ENCODE measurements at places on chromosomes 12 and 14.

- no peak for DNase-seq
These were observed 1.8 kb downstream of the GDF3 start for GRCh38 chr12:7693793-7694192.

DNA sequence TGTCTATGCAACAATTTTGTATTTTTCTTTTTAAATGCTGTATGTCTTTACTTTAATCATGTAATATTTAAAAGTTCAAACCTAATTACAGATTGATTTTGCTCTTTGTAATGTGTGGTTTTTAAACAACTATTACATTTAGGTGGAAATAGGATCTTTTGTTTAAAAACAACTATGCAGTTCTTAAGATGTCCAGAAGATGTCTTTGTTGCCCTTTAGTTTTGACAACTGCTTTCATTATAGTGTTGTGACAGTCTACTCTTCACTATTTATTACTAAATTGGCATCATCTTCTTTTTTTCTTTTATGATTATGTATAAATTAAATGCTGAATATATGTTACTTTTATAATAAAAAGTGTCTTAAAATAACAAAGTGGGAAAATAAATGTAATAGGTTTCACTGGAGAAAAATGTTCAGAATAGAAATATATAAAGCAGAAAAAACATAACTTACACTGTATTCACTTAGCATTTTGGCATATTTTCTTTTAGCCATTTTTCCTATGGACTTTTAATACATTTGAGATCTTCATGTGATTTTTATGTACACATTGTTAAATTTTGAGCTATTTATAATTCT, 27.1 kb upstream of the PCNX4 start:
- DNase-seq: no peak

- DNase-seq: no peak
These were observed 661.2 kb downstream of the SLC16A7 start for GRCh38 chr12:60257063-60257462.

GRCh38 chr12:25372002-25372401, 121.3 kb upstream of the KRAS start:
- DNase-seq: no peak

DNA sequence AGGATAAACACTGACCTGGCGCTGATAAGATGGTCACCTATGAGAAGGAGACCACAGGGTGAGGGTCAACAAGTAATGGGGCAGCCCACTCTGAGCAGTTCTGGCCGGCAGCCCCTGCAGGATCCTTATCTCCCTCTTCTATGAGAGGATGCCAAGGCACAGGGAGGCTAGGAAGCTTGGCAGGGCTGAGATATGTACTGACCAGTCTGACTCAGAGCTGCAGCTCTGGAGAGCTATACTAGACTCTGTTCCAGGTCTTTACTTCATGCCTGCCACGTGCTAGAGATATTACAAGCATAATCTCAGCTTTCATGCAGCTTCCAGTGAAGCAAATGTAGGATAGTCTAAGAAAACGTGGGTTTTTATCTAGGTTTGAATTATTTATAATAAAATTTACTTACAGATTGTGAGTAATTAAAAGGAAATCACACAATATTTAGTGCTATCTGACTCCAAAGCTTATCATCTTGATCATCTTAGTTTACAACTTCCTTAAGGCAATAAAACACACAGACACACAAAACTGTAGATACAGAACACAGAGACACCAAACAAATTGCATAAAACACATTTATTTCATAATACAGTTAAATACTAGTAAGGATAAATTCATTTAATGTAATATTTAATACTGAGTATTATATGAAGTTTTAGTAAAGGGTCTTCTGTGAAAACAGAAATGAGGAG, 32.3 kb downstream of the GIT2 start:
- DNase-seq: no peak

GRCh38 chr14:67416085-67416484, 4.1 kb upstream of the PLEK2 start:
- DNase-seq: no peak

DNA sequence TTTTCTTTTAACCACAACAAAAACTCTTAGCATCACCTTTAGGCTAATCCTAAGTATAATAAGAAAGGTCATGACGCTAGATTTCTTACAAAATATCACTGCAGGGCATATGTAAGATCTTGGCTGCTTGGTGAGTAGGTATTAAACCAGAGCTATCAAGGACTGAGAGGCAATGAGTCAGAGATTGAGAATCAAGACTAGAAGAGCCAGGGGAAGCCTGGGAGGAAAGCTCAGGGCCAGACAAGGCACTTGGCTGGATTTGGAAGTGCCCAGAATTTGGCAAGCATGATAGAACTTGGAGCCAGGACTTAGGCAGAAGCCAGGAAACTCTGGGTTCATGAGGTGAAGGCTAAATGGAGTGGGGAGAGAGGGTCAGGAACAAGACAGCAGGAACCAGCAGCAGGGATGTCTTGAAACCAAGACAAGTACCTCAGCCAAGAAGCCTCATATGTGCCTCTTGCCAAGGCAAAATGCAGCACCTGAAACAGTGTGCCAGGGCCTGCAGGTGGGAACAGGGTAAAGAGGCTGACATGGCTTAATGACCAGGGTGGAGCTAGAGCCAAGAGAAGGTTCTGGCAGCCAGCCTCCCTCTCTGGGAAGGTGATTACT, 49.9 kb downstream of the PTHLH start:
- no peak for DNase-seq

DNA sequence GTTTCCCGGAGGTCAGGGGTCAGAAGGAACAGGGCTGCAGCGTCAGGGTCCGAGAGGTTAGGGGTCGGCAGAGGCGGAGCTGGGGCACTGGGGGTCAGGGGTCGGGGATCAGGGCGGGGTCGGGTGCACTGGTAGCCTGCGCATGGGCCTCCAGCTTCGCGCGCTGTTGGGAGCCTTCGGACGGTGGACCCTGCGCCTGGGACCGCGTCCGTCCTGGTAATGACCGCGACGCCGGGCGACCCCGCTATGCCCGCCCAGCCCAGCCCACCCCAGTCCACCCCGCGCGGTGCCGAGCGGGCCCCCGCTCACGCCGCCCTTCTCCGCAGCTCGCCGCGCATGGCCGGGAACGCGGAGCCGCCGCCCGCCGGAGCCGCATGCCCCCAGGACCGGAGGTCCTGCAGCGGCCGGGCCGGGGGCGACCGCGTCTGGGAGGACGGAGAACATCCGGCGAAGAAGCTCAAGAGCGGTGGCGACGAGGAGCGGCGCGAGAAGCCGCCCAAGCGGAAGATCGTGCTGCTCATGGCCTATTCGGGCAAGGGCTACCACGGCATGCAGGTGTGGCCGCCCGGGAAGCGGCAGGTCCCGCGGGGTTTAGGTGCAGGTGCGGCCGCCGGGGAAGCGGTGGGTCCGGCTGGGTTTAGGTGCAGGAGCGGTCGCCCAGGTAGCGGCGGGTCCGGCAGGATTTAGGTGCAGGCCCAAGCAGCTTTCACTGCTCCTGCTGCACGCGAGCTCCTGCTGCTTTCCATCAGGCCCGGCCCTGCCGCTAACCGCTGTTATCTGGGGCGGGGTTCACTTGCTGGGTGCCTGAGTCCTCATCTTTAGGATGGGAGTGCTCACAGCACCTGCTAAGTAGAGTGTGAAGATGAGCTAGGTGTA, 743 bp downstream of the PUS1 start:
- no peak for DNase-seq

DNA sequence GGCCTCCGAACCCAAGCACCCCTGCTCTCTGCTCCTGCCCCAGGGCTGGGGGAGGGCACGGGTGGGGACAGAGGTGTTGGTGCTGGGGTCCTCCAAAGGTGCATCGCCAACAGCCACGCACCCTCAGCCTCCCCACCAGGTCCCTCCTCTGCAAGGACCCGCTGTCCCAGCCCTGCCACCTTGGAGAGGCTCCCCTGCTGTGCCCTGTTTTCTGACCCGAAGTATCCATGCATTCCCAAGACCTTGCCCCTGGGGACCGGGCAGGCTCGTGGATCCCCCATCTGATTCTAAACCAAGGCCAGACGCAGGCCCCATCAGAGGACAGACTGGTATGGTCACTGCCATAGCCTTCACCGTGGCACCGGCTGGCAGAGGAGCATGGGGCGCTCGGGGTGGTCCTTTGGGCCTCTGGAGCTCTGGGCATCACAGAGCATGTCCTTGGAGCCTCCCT, 22.7 kb upstream of the BEGAIN start:
- no peak for DNase-seq

DNA sequence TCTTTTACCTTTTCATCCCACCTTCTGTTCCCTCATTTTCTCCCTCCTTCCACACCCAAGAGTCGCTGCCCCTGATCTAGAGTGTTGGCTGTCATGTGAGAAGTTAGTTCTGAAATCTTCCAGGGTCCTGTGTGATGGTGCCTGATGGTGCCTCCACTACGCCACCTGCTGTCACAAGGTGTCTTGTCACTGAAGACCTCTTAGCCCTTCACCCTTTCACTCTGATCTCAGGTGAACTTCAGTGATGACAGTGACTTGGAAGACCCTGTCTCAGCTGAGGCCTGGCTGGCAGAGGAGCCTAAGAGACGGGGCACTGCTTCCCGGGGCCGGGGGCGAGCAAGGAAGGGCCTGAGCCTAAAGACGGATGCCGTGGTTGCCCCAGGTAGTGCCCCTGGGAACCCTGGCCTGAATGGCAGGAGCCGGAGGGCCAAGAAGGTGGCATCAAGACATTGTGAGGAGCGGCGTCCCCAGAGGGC, 7.6 kb upstream of the PFDN5 start:
- DNase-seq: peak; percentile 72

GRCh38 chr14:95664546-95664945, 21.7 kb upstream of the TCL1B start:
- no peak for DNase-seq

- no peak for DNase-seq
These were observed 78.3 kb downstream of the LGMN start for GRCh38 chr14:92670160-92670559.

GRCh38 chr14:33962016-33962415, 11.1 kb upstream of the EGLN3 start:
- no peak for DNase-seq

DNA sequence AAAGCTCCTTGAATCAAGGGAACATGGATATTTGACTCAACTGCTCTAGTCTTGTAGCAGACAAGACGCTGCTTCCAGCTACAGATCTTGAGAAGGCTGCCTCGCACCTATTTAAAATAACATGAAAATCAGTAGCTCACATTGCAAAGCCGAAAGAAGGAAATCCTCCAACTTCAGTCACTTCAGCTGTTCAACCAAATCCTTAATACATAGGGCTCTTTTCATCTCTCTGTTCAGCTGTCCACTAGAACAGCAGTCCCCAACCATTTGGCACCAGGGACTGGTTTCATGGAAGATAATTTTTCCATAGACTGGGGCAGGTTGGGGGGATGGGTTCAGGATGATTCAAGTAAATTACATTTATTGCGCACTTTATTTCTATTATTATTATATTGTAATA, 1116.0 kb upstream of the TMEM132C start:
- no peak for DNase-seq

- no peak for DNase-seq
These were observed 172.8 kb upstream of the KITLG start for GRCh38 chr12:88753066-88753465.

GRCh38 chr12:252636-253035, 10.0 kb downstream of the SLC6A13 start:
- DNase-seq: no peak

DNA sequence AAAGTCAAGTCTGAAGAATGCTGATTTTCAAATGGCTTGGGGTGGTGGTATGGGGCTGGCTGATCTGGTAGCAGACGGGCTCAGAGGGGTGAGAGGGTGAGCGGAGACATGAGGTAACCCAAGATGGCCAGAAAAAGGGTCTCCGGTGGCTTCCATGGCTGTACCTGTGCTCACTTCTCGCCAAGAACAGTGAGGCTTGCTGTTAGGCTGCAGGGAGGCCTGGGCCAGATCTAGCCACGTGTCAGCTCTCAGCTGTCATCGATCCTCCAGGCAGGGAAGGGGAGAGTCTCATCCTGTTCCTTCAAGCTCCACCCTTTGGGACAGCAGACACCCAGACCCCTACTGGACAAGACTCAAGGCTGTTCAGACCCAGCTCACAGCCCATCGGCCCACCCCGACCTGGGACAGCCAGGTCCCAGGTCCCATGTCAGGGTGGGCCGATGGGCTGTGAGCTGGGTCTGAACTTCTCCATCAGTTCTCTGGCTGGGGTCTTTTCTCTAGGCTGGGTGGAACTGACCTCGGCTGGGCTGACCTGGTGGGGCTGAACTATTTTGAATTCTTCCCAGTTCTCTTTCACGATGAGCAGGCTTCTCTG, 9.0 kb downstream of the LRTM2 start:
- DNase-seq: no peak

DNA sequence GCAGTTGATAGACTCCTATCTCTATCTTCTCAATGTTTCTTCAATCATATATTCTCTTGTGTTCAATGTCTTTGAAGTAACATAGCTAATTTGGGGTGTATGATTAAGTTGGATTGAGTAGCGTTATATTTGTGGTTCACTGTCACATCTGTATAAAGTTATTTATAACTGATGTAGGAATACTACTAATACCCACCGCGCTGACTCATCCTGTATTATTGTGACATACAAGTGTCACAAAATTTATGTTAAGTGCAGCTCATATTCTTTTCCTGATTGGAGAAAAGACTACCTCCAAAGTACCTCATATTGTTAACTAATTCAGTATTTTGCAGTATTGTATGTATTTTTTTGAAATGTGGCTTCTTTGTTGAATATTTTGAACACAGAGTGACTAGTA, 940.8 kb downstream of the SLC6A15 start:
- no peak for DNase-seq

DNA sequence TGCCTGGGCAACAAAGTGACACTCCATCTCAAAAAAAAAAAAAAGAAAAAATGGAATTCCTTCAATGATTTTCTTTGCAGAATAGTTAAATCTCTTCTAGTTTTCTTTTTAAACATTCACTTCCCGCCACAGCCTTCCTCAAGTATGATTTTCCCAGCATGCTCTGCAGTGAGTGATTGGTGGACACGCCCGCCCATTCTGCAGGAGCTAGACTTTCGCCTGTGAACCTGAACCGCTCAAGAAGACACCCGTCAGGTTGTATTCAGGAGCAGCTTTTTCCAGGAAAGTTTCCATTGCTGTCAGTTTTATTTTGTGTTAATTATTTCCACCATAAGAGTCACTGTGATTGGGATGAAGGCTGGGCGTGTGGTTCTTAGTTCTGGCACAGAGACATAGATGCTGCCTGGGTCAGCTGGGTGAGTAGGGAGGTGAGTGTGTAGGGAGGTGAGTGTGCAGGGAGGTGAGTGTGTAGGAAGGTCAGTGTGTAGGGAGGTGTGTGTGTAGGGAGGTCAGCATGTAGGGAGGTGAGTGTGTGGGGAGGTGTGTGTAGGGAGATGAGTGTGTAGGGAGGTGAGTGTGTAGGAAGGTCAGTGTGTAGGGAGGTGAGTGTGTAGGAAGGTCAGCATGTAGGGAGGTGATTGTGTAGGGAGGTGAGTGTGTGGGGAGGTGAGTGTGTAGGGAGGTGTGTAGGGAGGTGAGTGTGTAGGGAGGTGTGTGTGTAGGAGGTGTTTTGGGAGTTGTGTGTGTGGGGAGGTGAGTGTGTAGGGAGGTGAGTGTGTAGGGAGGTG, 76.2 kb downstream of the KIF26A start:
- no peak for DNase-seq

DNA sequence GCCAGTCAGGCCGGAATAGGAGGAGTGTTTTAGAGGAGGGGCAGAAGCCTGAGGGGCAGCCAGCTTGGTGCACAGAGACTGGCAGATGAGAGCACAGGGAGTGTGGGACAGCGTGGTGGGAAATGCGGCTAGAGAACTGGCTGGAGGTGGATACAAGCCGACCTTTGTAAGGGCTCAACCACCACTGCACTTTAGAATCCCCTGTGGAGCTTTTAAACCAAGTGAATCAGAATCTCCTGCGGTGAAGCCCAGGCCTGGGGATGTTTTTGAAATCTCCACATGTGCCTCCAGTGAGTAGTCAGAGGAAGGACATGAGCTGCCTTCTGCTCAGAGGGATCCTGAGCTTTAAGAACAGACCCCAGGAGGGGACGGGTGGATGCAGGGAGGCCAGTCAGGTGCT, 10.9 kb upstream of the PCED1B start:
- DNase-seq: no peak

GRCh38 chr12:32080435-32080834, 26.2 kb upstream of the BICD1 start:
- no peak for DNase-seq
